Mammary epithelial cell (primary cell): ENCODE measurements at places on chromosomes 3 and 15.

DNA sequence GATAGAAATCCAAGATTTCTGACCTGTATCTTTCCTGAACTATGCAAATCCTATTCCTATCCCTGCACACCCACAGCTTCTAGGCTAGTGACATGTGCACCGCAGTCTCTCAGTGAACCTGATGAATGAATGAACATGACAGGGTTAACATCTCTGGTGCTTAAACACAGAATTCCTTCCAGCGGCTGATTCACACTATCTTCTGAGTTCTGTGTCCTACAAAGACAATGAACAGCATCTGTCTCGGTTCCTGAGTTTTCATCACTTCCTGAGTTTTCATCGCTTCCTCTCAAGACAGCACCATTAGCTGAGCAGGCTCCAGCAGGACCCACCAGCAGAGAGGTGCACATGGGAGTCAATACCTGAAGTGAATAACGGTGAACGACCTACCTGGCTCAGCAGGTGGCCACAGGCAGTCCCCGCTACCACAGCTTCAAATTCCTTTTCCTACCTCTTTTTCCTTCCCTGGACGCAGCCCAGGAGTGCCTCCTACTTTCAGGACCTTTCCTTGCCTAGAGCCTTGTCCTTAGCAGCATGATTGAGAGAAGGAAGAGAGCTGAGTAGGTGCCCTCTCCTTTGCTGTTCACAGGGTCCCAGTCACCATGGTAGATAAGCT is 113.5 kb downstream of the IGF2BP2 start:
- no peak for DNase-seq

GRCh38 chr3:100329800-100330489 is 4.6 kb upstream of the NIT2 start:
- no peak for DNase-seq

DNA sequence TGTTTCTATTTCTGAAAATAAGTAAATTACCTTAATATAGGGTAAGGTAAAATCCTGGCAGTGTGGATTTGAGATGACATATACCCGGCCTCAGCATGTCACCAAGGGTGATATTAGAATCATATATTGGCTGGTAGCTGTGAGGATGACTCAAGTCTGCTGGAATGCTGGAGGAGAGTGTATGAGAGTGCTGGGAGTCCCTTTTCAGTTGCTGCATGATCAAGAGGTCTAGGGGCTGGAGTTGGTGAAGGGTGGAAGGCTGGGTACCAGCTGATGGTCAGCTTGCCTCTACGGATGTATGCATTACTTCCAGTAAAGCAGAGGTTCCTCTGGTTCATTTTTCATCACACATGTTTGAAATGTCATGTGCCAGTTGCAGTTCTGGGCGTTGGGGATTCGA is 40.6 kb downstream of the SLC25A26 start:
- DNase-seq: no peak

GRCh38 chr3:195777975-195778374 is 33.8 kb downstream of the MUC4 start:
- DNase-seq: no peak

DNA sequence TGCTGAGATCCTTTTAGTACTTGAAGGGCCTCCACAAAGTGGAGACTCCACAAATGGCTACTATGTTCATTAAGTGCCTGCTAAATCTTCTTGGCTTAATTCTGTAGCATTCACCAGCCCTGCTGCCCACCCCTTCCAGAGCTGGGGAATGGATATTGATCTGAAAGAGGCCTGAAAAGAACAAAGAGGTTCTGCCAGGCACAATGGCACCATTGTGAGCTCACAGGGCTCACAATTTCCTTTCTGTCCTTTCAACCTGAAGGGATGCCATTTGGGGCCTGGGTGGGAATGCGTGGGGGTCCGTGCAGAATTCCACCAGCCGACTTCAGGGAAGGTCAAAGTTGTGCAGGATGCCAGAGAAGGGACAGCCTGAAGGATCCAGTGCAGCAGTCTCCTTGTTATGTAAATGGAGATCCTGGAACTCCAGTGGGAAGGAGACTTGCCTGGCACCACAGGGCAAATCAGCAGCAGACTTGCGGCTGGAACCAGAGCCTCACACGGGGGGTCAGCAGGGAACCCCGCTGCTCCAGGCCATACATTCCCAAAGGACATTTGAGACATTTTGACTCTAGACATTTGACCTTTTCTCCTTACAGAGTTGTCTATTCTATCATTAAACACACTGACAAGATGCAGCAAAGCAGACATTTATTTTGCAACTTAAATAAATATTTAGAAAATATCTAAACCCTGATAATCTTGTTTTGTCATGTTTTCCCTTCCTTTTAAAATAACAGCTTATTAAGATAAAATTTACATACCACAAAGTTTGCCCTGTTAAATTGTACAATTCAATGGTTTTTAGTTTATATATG is 21.5 kb upstream of the MORF4L1 start:
- no peak for DNase-seq

GRCh38 chr3:154131830-154132229 is 10.6 kb downstream of the ARHGEF26 start:
- no peak for DNase-seq

DNA sequence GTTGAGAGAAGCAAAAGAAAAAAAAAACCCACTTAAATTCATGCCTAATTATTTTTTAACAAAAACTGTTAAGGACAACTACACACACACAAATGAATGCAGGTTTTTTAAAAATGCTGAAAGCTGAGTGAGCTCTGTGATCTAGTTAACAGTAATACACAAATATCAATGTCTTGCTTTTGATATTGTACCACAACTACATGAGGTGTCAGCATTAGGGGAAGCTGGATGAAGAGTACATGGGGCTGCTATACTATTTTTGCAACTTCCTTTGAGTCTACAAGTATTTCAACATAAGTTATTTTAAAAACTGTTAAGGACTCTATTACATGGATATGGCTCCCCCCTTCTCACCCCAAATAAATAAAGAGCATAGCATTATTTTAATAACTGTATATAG is 44.7 kb downstream of the SUCLG2 start:
- DNase-seq: no peak

GRCh38 chr15:41971895-41972252 is 483 bp downstream of the EHD4 start:
- no peak for DNase-seq

DNA sequence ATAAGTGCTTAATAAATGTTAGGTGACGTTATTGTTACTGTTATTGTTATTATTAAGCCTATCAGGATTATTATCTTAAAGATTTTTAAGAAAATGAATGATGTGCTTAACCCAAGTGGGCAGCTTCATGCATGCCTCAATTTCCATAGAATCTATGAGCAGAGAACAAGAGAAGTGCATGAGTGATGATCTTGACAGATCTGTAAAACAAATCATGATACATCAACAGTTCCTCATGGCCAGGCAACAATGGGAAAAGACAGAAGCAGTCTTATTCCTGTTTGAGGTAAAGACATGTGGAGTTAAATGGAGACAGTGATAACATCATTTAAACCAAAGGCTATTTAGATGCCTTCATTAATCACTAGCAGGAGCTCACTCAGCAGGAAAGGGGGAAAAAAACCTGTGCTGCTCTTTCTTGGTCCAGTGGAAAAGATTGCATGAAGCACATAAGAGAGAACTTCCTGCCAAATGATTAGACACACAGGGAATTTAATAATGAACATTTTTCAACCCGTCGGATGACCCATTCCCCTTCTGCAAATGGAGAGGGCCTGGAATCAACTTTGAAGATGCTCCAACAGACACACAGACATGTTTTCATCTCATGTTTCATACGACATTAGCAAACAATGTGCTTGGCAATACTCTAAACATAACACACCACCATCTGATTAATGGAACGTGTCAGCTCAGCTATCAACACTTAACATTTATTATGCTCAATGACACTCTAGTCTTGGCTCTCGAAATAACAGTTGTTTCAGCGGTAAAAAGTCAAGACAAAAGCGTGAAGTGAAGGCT is 212.2 kb upstream of the LRRN1 start:
- DNase-seq: no peak

DNA sequence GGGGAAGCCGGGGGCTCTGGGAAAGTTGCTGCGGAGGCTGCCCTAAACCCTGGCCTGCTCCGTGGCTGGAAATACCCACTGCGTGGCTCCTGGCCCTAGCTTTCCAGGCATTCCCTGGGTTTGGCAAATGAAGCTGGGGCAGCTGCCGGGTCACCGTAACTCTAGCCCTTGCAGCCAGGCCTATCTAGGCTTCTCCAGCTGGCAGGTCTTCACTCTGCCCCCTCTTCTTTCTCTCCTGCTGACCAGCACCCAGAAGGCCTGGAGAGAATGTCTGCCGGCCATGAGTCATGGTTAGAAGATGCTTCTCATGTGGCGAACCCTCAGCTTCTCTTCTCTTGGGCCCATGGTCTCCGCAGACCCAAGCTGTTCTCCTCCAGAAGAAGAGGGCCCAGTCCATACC is 5.6 kb upstream of the DLL4 start:
- DNase-seq: no peak

GRCh38 chr3:112011376-112011940 is 12.7 kb downstream of the TAGLN3 start:
- DNase-seq: no peak

DNA sequence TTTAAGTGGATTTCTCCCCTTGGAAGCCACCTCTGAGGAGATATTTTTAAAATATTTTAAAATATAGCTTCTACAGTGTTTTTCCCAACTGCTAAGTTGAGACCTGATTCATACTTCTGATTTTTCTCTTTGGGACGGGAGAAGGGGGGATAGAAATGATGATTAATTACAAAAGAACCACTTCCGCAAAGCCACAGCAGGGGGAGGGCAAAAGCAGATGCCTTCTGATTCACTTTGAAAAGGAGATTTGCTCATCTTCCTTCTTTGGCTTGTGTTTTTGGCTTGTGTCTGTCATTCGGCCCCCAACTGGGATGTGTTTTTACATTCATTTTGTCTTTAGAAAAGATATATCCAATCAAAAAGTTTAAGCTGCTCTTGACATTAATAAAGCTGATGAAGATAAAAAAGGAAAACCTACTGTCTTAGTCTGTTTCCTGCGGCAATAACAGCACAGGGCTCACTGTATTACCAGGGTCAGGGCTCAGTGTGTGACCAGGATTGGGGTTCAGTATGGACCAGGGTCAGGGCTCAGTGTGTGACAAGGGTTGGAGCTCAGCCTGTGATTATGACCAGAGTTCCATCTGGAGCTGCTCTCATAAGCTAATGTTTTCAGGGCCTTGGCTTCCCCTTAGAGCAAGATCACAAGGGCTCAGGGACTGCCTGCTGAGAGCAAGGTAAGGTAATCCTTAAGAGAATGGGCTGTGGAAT is 223.2 kb downstream of the MTHFS start:
- peak; percentile 20 for DNase-seq
